Testis (tissue), 5 donors: ENCODE measurements at places on chromosomes 16 and 17. TPM values are rescaled to one million over a fixed set of nuclear protein-coding genes. Genes with fewer than 3 reads are reported as not detected.

DNA sequence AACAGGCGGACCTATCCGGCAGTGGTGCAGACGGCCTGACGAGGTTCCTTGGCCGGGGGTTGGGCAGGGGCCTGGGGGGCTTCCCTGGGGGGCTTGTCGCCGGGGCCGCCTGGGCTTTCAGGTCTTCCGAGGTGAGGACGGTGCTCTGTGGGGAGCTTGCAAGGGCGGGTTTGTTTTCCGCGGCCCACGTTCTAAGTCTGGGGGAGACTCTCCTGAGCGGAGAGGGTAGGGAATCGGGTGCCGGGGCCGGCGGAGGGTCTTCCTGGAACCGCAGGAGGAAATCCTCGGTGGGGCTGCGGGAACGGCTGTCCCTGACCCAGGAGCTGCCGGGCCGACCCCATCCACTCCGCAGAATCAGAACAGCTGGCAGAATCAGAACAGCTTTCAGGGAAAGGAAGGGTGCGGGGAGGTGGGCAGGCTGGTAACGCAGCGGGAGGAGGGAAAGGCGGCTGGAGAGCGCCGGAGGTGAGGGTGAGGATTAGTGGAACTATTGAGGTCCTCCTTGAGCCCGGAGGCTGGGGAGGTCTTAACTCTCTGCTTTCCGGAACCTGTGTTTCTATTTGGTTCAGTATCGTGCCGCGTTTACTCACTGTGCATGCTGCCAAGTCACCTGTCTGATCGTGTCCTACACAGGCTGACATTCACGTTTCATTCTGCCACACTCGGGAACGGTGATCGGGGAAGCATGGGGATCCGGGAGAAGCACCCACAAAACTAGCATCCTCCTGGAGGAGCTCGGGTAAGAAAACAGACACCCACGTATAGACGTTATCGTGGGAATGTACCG lies 28.9 kb downstream of the CPSF4L start:
- DNase-seq: peak; percentile 40

- DNase-seq: no peak
These were observed 8.3 kb downstream of the WFDC1 start for GRCh38 chr16:84303023-84303422.

Gene LGALS9B
- total RNA-seq: not detected

- no peak for DNase-seq
These were observed 14.4 kb downstream of the CHCT1 start for GRCh38 chr17:60436676-60437075.
